Activated naive CD8-positive, alpha-beta T cell treated with anti-CD3 and anti-CD28 coated beads, Interleukin-2, amount 10 ng/mL, durations not matched to agents 7 days and 5 days (primary cell): ENCODE measurements at places on chromosomes 4 and X. TPM values are rescaled to one million over a fixed set of nuclear protein-coding genes. Genes with fewer than 3 reads are reported as not detected.

DNA sequence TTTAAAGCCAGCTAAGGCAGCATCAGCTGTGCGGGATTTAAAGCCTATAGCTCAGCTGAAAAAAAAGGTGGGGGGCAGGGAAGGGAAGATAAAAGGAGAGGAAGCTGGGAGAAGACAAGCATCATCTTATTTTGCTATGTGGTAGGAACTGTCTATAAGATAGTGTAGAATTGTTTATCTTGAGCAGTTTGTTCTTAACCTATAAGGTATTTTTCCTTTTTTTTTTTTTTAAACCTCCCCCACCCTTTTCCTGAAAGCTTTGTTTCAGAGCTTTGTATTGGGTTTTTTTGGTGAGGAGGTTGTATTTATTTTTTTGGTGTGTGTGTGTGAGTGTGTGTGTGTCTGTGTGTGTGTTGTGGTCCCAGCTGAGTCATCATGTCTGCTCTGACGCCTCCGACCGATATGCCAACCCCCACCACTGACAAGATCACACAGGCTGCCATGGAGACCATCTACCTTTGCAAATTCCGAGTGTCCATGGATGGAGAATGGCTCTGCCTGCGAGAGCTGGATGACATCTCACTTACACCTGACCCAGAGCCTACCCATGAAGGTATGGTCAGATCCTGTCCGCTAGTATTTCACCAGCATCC is 531 bp downstream of the RUFY3 start:
- no peak overlapping the region for H3K27ac ChIP-seq
- H3K27me3 ChIP-seq = no peaks in the 10 kb centered on the region
- peaks cover 22% of the 10 kb centered on the region for H3K4me1 ChIP-seq
- H3K36me3 ChIP-seq = peaks cover 2% of the 10 kb centered on the region
- DNase-seq = no peak

DNA sequence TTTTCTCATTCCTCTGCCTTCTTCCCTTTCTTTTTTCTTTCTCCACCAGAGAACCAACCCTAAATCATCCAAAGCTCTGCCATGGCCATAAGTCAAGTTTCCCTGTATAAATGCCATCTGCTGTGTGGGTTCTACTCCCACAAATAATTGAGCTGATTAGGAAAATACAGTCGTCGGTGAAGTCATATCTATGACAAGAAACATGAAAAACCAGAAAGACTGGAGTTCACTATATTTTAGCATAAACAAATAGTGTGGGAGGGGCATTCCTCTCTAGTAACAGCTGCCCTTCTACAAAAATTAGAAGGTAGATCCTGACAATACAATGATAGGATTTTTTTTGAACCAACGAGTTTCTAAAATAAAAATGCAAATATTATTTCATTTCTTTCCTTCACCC is 48.8 kb downstream of the SPOCK3 start:
- H3K4me3 ChIP-seq = no peak overlapping the region
- no peak for DNase-seq
- no peaks in the 10 kb centered on the region for H3K27me3 ChIP-seq
- H3K4me1 ChIP-seq = no peaks in the 10 kb centered on the region
- no peak overlapping the region for H3K27ac ChIP-seq

Gene PROM1
- total RNA-seq = not detected

Gene GUCY1B1
- not detected for total RNA-seq

- no peak overlapping the region for H3K27ac ChIP-seq
- DNase-seq = no peak
- no peaks in the 10 kb centered on the region for H3K36me3 ChIP-seq
- H3K4me1 ChIP-seq = no peaks in the 10 kb centered on the region
- H3K27me3 ChIP-seq = no peaks in the 10 kb centered on the region
These were observed 302.7 kb upstream of the ADGRL3 start for GRCh38 chr4:60897415-60897814.

GRCh38 chr4:66182636-66183035 is 512.3 kb upstream of the EPHA5 start:
- no peaks in the 10 kb centered on the region for H3K4me1 ChIP-seq
- H3K36me3 ChIP-seq = no peaks in the 10 kb centered on the region
- H3K27ac ChIP-seq = no peak overlapping the region
- H3K4me3 ChIP-seq = no peak overlapping the region
- no peaks in the 10 kb centered on the region for H3K27me3 ChIP-seq
